ENCODE measurements at places on chromosomes 12 and 14. TPM values are rescaled to one million over a fixed set of nuclear protein-coding genes. Genes with fewer than 3 reads are reported as not detected.

The RND1 gene
- total RNA-seq, result 13.9 TPM

- DNase-seq, result no peak
Observed at GRCh38 chr14:105471297-105471821, 3.3 kb upstream of the CRIP2 start.

DNA sequence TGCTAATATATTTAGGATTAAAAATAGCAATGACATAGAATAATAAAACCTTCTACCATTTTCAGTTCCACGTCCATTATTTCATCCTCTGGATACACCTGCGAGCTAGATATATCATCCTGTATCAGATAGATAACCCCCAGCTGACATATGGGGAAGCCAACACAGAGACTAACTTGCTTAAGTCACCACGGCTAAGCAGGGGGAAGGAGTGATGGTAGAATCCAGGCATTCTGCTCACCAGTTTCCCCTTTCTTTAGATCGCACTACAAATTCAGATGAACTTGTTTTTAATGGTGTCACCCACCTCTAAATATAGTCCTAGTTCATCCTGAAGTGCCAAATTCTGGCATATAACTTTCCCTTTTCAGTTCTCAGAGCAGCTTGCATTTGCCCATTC is 110.1 kb downstream of the TXNDC16 start:
- no peak for DNase-seq

DNA sequence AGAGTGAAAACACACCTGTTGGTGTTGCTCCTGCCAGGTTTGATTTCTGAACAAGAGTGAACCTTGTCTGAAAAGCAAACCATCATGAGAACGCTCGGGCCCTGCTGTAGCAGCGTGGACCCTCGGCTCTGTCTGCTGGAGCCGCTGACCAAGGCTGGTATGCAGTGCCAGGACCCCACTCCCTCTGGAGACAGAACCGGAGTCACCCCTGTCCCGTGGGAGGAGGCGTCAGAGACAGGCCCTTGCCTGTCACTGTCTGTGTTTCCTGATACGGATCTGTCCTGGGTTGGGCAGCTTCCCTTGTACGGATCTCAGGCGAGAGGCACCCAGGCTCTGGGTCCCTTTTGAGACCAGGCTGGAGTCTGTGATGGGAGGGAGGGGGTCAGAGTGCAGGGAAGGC is 111.6 kb downstream of the ADGRD1 start:
- DNase-seq, result no peak

- DNase-seq, result peak; percentile 54
Observed at GRCh38 chr12:68158432-68158831, 1.1 kb downstream of the IFNG start.

DNA sequence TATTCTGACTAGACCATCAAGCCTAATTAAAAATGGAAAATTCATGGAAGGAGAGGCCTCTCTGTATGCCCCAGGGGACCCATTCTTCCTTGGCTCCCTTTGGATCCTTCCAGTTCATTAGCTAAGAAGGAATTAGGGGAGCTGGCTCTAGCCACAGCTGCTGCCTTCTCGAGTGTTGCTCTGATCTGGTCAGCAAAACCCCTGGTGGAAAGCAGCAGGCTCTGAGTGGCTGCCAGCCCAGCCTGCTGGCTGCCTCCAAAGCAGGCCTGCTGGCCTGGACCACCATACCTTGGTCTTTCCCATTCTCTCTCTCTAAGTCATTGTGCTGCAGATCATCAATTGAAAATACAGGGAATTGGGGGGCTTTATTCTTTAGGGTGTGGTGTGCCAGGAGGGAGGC is 29.0 kb upstream of the AKAP6 start:
- DNase-seq, result no peak

GRCh38 chr12:99745121-99745520 is 97.6 kb downstream of the GARIN6 start:
- DNase-seq, result no peak

- peak; percentile 79 for DNase-seq
Observed at GRCh38 chr14:67837011-67837624, 17.5 kb downstream of the RAD51B start.

DNA sequence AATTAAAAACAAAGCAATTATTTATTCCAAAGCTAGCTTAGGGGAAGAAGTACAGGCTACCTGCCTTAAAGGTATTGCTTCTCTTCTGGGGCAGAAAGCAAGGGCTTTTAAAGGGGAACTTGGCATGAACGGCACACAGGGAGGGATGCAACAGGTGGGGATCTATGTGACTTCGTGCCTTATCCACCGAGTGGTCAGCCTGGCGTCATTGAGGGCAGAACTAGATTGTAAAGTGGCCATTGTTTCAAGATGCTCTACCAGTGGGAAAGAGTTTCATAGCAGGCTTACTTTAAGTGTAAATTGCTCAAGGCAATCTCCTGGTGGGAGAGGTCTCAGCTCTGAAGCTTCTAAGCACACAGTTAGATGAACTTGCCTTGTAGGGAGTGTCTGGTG is 360.4 kb downstream of the ATP23 start:
- DNase-seq, result no peak

GRCh38 chr12:90791445-90791844 is 163.5 kb downstream of the CCER1 start:
- no peak for DNase-seq

DNA sequence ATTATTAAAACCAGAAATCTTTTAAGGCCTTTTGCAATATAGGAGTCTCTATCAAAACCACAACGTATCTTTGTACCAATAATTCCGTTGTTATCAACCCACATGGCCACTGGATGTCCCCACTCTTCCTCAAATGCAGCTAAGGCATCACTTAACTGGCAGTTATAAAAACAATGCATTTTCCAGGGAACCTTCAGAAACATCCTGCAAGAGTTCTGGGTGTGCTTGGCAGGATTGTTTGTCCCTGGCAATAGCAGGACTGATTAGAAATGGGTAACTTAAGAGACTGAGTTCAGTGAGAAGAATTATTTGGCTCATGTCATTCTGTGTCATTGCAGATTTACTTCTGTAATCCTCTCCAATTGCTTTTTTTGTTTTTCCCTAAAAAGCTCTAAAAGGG is 112.0 kb downstream of the SLC15A5 start:
- peak; percentile 72 for DNase-seq

DNA sequence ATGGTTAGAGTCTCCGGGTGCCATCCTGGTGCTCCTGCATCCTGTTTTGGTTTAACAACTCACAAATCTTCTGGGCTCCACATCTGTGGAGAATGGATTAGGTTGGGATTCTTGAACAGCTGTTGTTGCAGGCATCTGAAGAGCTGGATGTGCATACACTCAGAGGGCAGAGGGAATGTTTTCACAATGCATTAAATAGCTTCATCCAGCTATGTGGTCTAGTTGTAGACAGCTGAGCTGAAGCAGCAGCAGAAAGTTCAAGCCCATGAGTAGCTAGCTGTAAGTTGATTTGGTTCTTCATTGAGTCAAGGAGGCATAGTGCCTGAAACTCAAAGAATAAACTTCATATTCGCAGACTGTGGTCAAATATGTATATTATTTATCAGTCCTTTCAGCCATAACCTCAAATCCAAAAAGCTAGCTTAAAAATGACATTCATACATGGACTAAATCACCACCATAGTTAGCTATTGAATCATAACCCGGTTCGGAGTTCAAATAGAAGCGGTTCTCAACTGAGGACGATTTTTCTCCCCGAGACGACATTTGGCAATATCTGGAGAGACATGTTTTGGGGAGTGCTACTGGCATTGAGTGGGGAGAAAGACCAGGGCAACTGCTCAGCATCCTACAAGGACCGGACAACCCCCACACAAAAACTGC is 858 bp upstream of the ANKRD13A start:
- peak; percentile 59 for DNase-seq

The BCL7A gene
- total RNA-seq, result 100 TPM

GRCh38 chr14:63212209-63212608 is 8.0 kb downstream of the RHOJ start:
- no peak for DNase-seq

The SLC25A21 gene
- not detected for total RNA-seq

The SOX5 gene
- total RNA-seq, result not detected

The DENND5B gene
- 36.4 TPM for total RNA-seq

- peak; percentile 53 for DNase-seq
Observed at GRCh38 chr12:92049403-92049802, 96.2 kb downstream of the BTG1 start.

The SLC38A4 gene
- total RNA-seq, result not detected

GRCh38 chr12:19710811-19711793 is 271.8 kb downstream of the AEBP2 start:
- no peak for DNase-seq
